ENCODE measurements at places on chromosomes 6 and 20. TPM values are rescaled to one million over a fixed set of nuclear protein-coding genes. Genes with fewer than 3 reads are reported as not detected.

Gene HLA-F
- 302 TPM for polyA plus RNA-seq

GRCh38 chr6:42084889-42085288 lies 34.6 kb downstream of the TAF8 start:
- no peak overlapping the region for H3K27ac ChIP-seq
- DNase-seq = no peak
- H3K4me3 ChIP-seq = no peak overlapping the region
- H3K27me3 ChIP-seq = no peaks in the 10 kb centered on the region

- no peaks in the 10 kb centered on the region for H3K36me3 ChIP-seq
- DNase-seq = no peak
- peaks cover 3% of the 10 kb centered on the region for H3K27me3 ChIP-seq
- no peak overlapping the region for H3K4me3 ChIP-seq
- H3K4me1 ChIP-seq = no peaks in the 10 kb centered on the region
Measured at GRCh38 chr6:18513253-18513798, 126.2 kb downstream of the RNF144B start.

DNA sequence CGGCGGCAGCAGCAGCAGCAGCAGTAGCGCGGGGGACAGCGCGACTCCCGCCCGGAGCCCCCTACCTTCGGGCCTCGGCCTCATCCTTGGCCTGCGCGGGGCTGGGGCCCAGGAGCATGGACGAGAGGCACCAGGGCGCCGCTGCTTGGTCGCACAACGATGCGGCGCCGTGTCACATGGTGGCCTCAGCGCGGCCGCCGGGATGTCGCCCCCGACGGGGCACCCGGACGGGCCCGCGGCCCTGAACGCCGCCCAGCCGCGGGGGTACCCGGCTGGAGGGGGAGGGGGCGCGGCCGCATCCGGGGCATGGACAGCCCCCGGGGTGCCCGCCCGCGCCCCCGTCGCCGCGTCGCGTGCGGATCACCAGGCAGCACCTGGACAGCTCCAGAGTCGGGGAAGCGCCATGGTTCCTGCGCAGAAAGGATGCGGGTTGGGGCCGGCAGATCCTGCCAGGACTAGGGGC lies 57.1 kb downstream of the CDH22 start:
- no peaks in the 10 kb centered on the region for H3K36me3 ChIP-seq
- H3K27ac ChIP-seq = no peak overlapping the region
- peaks cover 24% of the 10 kb centered on the region for H3K27me3 ChIP-seq
- DNase-seq = no peak
- H3K4me1 ChIP-seq = no peaks in the 10 kb centered on the region
- H3K4me3 ChIP-seq = no peak overlapping the region

Gene CGA
- not detected for polyA plus RNA-seq

- H3K4me3 ChIP-seq = peak overlapping the region; percentile 70
- peaks cover 4% of the 10 kb centered on the region for H3K36me3 ChIP-seq
- H3K27ac ChIP-seq = peak overlapping the region; percentile 82
- peaks cover 41% of the 10 kb centered on the region for H3K4me1 ChIP-seq
- peak; percentile 91 for DNase-seq
Measured at GRCh38 chr6:11224252-11224965, 8.1 kb downstream of the NEDD9 start.

- peaks cover 3% of the 10 kb centered on the region for H3K36me3 ChIP-seq
- DNase-seq = no peak
- peaks cover 6% of the 10 kb centered on the region for H3K27me3 ChIP-seq
- no peak overlapping the region for H3K4me3 ChIP-seq
Measured at GRCh38 chr6:32447932-32448331, 8.2 kb downstream of the HLA-DRA start.

Data from CD4-positive, CD25-positive, alpha-beta regulatory T cell (primary cell).